ENCODE measurements at places on chromosomes 2 and 18.

GRCh38 chr18:9557250-9557943, 57.0 kb downstream of the PPP4R1 start:
- no peak for DNase-seq

GRCh38 chr2:73984922-73985307, 205 bp downstream of the TET3 start:
- no peak for DNase-seq

GRCh38 chr18:37163119-37163518, 334.2 kb downstream of the KIAA1328 start:
- no peak for DNase-seq

DNA sequence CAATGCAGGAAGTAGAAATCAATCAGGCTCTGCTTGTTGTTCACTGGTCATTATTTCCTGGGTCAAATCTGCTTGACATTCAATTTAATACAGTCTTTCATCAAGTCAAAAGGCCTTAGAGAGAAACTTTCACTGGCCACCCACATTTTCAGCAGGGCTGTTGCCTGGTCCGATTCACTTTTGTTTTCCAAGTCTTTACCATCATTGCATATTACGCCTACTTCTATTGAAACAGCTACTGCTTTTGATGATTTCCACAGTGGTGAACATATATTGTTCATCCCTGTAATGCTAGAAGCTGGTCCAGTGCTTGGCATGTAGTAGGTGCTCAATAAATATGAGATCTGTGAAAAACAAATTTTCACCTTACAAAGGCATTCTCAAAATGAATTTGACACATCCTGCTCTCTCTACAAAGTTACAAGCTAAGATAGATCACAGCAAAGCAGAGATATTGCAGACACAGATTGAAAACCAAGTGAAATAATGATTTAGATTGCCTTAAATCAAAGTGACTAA, 600.1 kb downstream of the ARHGAP15 start:
- no peak for DNase-seq

GRCh38 chr2:71129902-71130151, 202 bp downstream of the MCEE start:
- DNase-seq = no peak

DNA sequence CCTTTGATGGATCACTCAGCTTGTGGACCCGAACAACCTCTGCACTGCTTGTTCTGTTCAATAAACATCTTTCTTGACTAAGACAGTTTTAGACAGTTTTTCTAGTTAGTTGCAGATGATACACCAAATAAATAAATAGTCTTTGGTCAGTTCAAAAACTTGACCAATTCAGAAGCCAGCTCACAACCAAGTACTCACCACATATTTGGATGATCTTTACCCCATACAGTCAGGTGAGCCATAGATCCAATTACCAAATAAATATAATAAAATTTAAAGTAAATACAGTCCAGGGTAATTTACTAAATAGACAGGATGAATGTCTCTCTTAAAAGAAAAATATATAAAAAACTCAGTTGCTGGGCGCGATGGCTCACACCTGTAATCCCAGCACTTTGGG, 18.2 kb downstream of the SCN3A start:
- no peak for DNase-seq

- no peak for DNase-seq
Measured at GRCh38 chr2:169136885-169137534, 67.6 kb downstream of the DHRS9 start.

DNA sequence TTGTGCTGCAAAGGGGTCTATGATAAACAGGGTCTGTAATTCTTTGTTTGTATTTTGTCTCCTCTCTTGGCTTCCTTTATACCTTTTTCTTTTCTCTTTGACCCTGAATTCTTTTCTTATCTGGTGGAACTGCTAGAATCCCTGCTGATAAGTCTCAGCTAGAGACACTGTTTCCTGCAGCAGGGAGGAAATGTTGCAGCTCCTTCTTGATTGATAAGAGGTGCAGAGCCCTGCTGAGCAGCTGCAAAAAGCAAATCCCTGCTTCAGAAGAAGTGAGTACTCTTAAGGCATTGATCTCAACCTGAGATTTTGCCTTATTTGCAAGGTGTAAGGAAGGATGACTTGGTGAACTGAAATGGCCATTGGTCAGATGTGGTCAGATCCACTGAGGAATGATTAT, 167.8 kb downstream of the NUP35 start:
- no peak for DNase-seq

DNA sequence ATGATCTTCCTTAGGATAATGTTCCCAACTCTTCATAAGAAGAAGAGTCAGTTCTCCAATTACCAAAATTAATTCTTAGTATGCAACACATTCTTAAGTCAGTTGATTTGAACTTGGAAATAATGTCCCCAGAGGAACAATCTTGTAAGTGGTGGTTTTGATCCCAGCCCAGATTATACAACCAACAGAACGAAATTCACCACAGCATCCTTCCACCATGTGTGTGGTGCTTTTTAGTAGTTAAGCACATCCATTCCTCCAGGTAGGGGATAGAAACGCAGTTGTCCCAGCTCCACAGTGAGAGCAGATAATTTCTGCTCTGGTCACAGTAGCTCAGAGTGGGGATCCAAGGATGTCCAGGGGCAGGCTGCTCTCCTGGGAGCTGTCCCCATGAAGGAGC, 161.7 kb upstream of the SLC39A10 start:
- no peak for DNase-seq

- DNase-seq = no peak
Measured at GRCh38 chr2:46356991-46357390, 59.8 kb downstream of the EPAS1 start.

- no peak for DNase-seq
Measured at GRCh38 chr2:10239561-10239967, 63.1 kb upstream of the HPCAL1 start.

GRCh38 chr2:101827246-101827645, 129.7 kb downstream of the MAP4K4 start:
- DNase-seq = peak; percentile 58

GRCh38 chr18:77341527-77342325, 92.1 kb downstream of the GALR1 start:
- DNase-seq = no peak

- peak; percentile 57 for DNase-seq
Measured at GRCh38 chr2:196376984-196377877, 205.9 kb upstream of the STK17B start.

GRCh38 chr2:236938126-236938525, 147.6 kb upstream of the COPS8 start:
- no peak for DNase-seq

DNA sequence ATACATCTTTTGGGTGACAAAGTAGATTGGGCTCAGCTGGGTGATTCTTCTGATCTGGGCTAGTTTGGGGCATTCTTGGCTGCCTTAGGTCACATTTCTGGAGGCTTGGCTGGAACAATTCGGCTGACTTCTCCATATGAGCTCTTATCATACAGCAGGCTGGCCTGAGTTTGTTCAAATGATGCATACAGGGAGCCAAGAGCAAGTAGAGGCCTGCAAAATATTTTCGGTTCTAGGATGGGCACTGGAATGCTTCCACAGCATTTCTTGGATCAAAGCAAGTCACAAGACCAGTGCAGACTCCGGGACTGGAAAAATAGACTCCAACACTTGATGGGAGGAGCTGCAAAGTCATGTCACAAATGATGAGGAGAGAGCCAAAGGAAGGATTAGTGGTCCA, 98.4 kb downstream of the SCG2 start:
- DNase-seq = no peak

- no peak for DNase-seq
Measured at GRCh38 chr2:43349904-43350303, 123.5 kb upstream of the ZFP36L2 start.

GRCh38 chr2:68127358-68128242, 30.1 kb upstream of the PNO1 start:
- DNase-seq = no peak

DNA sequence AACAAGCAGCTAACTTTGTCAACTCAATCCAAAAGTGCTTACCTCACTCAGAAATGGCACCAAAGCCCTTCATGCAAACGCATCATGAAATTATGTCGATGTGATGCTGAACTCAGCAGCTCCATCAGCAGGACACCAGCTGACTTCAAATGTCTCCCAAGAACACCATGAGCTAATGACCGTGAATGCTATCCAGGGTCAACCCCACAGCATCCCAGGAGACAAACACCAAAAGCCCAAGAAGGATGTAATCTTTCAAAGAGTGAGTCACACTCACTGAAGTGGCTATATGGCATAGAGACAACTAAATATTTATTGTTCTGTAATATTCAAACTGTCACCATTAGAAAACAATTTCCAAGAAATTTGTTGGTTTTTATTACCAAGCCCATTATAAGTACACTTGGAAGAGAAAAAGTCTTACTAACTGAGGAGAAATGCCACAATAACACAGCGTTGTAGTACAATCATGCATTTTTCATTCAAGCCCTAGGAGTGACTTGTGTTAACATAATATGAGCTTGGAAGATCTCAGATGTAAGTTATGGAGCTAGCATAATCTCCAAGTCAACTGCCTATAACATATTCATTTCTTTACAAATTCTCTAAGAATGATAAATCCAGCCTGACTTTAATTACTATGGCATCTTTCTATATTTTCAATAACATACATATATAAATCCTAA, 165.0 kb upstream of the CCDC68 start:
- no peak for DNase-seq

GRCh38 chr2:18413676-18414396, 146.6 kb downstream of the RDH14 start:
- no peak for DNase-seq

DNA sequence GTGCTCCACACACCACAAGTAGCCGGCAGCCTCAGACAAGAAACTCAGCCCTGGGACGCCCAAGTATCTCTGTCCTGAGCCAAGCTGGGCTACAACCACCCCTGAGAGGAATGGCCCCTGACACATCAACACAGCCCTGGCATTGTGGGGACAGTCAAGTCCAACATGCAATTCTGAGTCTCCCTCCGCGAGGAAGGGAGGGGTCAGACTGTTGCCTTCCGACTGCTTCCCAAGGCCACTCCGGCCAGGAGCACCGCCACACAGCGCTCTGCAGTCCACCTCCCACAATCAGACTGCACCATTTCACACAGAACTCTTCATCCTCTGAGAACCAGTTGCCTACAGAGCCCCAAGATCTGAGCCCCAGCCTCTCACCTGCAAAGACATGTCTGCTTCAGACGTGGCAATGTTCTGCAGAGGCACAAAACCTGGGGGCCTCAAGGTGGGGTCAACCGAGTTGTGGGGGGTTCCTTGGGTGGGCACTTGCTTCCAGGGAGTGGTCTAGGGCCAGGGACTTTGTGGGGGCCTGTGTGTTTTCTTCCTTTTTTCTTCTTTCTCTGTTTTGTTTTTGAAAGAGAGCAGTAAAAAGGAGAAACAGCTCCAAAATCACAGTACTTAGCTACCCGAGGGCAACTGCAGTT, 76.7 kb upstream of the SALL3 start:
- DNase-seq = no peak

GRCh38 chr18:75189696-75190095, 19.2 kb downstream of the PTGR3 start:
- no peak for DNase-seq

- DNase-seq = no peak
Measured at GRCh38 chr18:58754544-58755068, 83.3 kb downstream of the MALT1 start.

DNA sequence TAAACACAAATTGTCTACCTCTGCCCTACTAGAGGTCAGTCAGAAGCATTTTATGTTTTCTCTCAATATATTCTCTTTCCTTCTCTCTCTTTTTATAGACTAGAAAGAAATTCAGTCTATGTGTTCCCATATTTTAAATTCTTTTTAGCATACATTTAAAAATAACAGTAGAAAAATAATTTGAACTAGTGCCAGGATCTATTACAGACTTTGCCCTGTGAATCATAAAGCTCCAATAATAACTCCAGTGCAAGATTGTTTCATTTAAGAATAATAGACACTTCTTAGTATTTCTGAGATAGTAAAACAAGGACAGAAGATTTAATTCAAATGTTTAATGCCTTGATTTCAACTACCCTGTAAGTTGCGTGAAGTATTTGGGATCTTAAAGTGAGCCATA, 60.1 kb downstream of the ITGB6 start:
- DNase-seq = no peak

DNA sequence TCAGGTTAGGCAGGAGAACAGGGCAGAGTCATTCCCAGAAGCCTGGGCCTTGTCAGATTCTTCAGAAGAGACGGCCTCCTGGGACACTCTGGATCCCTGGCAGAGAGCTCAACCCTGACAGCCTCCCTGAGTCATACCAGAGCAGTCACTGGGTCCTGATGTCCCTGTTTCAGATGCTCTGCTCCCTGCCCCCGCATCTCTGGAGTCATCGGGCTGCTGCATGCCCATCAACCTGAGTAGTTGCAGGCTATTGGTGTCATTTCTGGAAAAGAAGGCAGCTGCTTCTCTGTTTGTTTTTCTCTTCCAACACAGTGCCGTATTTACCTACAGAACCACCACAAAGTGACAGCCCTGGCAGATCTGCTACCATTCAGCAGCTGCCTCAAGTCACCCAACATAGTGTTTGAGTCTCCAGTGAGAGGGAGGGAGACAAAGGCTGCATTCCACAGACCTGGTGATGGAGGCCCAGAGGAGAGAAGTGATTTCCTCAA, 145.1 kb downstream of the B3GNT2 start:
- no peak for DNase-seq
